ENCODE measurements at places on chromosomes 11 and 22.

GRCh38 chr11:30116512-30116911 lies 99.7 kb upstream of the KCNA4 start:
- DNase-seq = no peak

- DNase-seq = no peak
Measured at GRCh38 chr11:131816051-131816450, 445.6 kb downstream of the NTM start.

DNA sequence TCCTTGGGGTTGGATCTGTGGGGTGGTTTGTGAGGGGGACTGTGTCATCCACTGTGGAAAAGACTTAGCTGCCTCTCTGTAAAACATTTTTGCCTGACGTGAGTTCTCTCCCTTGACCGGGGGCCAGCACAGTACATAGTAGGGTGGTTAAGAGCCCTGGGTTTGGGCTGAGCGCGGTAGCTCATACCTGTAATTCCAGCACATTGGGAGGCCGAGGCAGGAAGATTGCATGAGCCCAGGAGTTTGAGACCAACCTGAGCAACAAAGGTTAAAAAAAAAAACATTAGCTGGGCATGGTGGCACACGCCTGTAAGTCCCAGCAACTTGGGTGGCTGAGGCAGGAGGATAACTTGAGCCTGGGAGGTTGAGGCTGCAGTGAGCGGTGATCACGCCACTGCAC lies 74.7 kb upstream of the WNT7B start:
- no peak for DNase-seq

- no peak for DNase-seq
Measured at GRCh38 chr11:44944181-44944852, 6.4 kb downstream of the TP53I11 start.

GRCh38 chr22:17607891-17608521 lies 20.5 kb downstream of the ATP6V1E1 start:
- DNase-seq = no peak

GRCh38 chr22:50531962-50532674 lies 2.3 kb upstream of the TYMP start:
- DNase-seq = no peak

DNA sequence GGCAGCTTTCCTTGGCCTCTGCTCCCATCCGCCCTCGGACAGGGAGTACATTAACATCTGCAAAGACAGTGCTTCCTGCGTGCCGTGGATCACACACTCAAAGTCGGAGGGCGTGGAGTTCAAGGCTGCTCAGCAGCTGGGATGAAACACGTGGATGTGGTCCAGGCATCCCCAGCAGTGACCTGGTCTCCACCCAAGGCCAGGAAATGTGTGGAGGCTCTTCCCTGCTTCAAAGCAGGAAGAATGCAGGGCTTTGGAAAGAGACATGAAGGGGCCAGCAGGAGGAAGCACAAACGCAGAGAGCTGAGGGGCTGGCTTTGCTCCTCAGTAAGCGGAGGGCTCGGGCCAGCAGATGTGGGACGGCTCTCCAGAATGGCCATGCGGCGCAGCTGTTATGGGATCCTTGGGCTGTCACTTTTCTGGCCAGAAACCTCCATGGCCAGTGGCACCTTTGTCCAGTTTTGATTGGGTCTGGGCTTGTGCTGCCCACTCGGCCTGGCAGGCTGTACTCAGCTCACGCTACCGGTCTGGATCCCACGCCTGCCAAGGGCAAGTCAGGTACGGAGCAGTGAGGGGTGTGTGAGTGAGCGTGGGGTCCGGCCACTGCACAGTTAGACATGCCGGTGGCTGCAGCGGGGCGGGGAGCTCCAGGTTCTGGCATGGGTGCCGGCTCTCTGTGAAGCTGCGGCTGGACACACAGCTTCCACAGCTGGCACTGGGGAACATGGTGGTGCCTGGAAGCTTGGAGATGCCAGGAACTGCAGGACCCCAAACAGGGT lies 438.0 kb downstream of the TBC1D22A start:
- DNase-seq = no peak

DNA sequence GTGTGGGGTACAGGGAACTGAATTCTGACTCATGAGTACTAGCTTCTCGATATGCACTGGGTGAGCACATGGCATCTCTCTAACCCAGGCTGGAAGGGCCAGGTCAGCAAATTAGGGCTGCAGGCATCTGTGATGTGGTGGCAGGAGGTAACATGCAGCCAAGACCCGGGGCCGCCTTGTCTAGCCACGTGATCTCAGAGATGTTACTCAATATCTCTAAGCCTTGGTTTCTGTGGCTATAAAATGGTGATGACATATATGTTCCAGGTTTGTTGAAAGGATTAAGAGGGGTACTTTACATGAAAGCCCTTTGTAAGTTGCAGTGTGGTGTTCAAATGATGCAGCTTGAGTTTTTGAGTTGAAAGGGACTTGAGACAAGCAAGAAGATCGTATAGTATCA lies 3.2 kb downstream of the ST14 start:
- DNase-seq = no peak

DNA sequence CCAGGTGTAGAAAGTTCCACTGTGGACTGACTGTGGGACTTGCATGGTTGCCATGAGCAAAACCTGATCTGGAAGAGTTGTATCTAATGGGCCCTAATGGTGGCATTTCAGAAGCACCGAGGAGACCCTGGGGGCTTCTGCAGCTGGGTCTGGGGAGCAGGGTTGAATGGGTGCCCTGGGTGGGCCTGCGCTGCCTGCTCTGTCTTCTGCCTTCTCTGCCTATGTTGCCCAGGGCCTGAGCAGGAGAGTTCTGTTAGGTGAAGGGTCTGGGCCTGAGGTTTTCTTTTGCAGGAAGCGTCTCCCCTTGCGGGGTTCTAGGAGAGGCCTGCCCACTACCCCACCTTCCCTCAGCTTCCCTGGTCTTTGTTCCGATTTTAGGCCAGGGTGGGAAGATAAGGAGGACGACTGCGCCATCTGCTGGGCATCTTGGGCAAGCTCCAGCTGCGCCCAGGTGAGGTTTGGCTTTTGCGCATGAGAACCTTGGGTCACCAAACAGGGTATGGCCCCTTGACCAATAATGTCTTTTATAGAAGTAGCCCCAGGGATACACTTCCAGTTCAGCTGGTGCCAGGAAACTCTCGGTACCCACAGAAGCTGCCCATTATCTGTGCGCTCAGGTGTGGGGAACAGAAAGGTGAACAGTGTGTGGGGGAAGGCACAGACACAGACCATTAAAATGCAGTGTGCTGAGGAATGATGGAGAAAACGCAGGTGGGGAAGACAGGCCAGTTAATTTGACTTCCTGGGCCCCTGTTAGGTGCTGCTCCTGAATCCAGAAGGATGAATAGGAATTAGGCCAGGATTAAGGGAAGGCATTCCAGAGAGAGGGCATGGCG lies 23.2 kb downstream of the COMMD9 start:
- DNase-seq = peak; percentile 26

- no peak for DNase-seq
Measured at GRCh38 chr11:58845386-58845785, 882 bp upstream of the GLYATL2 start.

DNA sequence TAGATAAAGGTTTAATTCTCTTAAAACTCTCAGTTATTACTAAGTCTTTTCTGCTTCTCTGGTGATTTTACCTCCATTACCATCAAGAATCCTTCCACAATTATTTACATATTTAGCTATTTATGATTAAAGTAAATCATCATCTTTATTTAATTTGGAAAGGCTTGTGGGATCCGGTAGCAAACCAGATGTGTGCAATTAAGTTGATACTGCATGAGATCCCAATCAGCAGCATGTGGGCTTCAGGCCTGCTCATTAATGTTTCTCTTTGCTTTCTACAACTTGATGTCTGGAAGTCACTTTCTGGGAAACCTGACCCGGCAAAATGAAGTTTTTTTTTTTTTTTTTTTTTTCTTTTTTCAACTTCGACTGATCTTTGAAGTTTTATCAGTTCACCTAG lies 558.4 kb upstream of the ANO5 start:
- DNase-seq = no peak

DNA sequence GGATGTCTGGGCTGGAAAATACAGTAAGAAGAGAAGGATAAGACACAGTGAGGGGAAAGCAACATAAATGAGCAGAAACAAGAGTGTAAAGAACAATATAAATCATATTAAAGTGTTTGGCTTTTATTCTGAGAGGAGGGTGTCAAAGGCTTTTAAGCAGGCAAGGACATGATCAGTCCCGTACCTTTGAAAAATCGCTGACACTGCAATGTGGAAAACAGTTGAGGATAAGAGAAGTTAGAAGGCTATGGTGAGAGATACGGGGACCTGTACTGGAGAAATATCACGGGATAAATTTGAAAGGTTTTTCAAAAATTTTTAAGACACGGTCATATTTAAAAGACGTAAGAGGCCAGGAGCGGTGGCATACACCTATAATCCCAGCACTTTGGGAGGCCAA lies 30.3 kb downstream of the CDON start:
- DNase-seq = no peak

DNA sequence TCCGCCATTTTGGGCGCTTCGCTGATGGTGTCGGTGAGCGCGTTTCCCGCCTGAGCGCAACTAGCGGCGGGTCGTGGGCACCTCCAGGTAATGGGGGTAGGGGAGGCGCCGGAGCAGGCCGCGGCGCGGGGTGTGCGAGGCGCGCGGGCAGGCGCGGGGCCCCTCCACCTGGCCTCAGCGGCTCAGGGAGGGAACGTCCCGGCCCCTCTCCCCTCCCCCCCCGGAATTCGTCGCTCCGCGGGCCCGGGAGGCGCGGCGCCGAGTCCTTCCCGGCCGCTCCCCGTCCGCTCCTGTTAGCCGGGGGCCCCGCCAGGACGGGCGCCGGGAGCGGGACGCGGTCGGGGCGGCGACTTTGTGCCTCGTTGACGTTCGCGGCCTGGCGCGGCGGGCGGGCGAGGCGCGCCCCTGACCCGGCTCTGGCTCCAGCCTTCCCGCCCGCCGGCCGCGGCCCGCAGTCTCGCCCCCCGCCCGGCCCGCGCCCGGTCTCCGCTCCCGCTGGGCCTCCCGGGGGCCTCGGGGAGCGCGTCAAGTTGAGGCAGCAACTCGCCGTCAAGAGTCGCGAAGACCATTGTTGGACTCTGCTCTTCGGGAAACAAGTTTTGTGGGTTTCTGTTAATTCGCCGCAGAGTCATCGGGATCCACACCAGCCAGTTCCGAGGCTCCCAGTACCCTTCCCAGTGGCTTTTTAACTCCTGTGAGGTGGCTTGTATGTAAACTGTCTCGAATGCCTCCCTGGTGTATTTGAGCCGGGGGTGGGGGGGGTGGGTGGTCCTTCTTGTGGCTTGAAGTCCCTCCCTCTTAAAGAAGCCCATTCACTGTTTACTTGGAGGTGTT lies at the start of gene PPP6R3:
Gene PPP6R3 (plus strand): TSS at position 12 of the 834 bp plus-strand sequence. CDS start 76,913 bp downstream, outside the sequence.
- DNase-seq = no peak

GRCh38 chr22:20203552-20204201 lies 52.8 kb upstream of the CCDC188 start:
- no peak for DNase-seq

- DNase-seq = no peak
Measured at GRCh38 chr22:46792061-46792796, 29.8 kb downstream of the TBC1D22A start.

GRCh38 chr11:126739499-126740145 lies 260.9 kb downstream of the KIRREL3 start:
- no peak for DNase-seq

- DNase-seq = no peak
Measured at GRCh38 chr22:35230417-35230816, 26.9 kb upstream of the HMGXB4 start.

DNA sequence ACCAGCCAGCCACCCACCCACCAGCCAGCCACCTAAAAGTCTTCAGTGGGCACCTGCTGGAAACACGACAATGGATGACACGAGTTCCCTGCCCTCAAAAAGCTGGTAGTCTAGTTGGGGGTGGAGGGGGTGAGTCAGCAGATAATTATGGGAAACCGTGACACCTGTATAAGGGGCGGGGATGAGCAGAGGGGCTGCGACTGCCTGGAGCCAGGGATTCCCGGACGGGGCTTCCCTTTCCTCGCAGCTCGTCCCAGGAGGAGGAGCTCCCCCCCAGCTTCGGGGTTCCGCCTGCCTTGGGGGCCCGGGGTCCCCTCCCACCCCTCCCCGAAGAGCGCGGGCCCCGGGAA lies 2.3 kb upstream of the RTN4RL2 start:
- DNase-seq = no peak

DNA sequence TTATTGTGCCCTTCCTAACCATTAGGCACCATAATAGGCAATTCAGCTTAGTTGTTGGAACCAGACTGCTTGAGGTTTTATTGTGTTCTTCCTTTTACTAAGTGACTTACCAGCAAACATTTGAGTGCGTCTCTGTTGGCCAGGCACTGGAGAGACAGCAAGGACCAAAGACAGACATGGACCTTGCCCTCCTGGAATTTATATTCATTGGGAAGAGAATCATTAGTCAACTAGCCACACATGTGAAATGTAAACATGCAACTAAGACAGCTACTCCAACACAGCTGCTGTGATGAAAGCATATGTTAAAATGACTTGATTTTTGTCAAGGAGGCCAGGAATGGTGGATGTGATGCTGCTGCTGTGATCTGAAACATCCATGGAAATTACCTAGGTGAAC lies 106.4 kb downstream of the TRAF6 start:
- no peak for DNase-seq

DNA sequence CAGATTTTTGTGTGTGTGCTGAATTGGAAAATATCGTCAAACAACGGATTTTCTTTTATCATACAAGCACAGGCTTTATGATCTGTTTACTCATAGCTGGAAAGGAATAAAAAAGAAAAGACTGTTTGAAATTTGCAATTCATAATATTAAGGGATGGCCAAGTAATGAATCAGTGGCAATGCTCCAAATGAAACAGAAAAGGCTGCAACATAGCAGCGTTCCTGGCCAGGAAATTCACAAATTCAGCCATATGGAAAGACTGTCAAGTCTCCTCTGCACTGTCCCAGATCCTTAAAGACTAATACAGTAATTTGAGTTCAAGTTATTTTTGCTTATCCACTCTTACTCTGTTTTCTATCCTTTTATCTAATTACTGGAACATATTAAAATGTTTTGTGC lies 98.2 kb downstream of the MSANTD4 start:
- DNase-seq = no peak

- no peak for DNase-seq
Measured at GRCh38 chr11:132206993-132207392, 836.6 kb downstream of the NTM start.

- DNase-seq = no peak
Measured at GRCh38 chr22:30626413-30626812, 9.2 kb upstream of the SLC35E4 start.

DNA sequence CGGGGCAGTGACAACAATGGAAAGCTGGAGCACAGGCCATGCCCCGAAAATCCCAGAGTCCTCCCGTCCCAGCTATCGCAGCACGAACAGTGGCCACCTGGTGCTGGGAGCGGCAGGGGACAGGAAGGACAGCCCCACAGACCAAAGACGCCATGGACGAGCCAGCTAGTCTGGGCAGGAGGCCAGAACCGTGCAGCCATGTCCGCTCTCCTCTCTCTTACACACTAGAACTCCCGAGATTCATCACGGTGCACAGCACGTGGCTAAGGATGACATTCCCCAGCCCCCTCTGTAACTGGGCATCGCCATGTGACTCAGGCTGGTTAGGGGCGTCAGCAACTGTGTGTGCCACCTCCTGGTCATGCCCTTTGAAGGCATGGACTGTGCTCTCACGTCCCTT lies 4.6 kb downstream of the CDPF1 start:
- DNase-seq = no peak

GRCh38 chr11:130128626-130129025 lies 31.0 kb upstream of the ST14 start:
- no peak for DNase-seq

DNA sequence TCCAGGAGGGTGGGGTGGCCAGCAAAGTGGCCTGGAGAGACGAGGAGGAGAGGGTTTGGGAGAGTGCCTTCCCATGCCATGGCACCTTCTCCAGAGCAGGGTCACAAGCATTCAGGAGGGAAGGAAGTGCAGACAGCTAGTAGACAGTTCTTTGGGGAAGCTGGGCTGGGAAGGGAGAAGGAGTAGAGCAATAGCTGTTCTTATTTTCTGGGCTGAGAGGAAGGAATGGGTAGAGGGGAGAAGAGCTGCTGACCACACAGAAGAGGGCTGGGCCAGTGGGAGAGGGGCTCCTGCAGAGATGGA lies 14.8 kb upstream of the PICK1 start:
- no peak for DNase-seq

Measured in activated T-helper 1 cell treated with anti-CD3 and anti-CD28 coated beads, Interleukin-12 subunit alpha, Interleukin-12 subunit beta, Interleukin-2, Interleukin-4 antibody, amounts not matched to agents 30 ng/mL and 10 ng/mL and 1 ng/mL, durations not matched to agents 14 hours and 24 hours and 36 hours (primary cell).